ENCODE measurements at places on chromosomes 1 and 21.
A peak's percentile ranks its signal among the peaks of the same experiment; 100 is the strongest.

- DNase-seq = no peak
Measured at GRCh38 chr1:227809026-227809425, 6.4 kb upstream of the PRSS38 start.

DNA sequence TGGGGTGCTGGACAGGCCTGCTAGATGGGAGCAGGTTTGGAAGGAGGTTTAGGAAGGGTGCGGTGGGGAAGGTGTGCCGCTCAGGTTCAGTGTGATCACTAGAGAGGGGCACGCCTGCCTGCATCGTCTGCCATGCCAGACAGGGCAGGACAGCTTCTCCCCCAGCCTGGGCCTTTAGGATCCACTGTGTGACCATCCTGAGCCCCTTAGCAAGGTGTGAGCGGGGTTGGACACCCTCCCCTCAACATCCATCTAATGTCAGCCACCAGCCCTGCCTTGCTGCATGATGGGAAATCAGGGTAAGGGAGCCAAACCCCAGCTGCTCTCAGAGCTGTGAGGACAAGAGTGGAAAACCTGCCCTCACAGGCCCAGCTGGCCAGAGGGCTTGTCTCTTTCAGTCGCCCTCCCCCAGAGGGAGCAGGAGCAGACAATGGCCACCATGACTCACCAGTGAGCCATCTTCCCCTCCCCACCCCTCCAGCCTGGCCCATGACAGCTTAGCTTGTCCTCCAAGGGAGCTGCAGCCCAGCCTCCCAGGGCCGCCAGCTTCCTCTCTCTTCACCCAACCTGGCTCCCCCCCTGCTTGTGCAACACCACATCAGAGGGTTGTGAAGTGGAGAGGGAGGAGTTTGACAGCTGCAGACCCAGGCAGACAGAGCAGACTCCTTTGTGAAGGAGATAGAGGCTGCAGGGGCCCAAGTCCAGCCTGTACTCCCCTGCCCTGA is 37.0 kb downstream of the NUAK2 start:
- DNase-seq = peak; percentile 96

- peak; percentile 38 for DNase-seq
Measured at GRCh38 chr1:246742396-246742795, 18.2 kb downstream of the SCCPDH start.

- peak; percentile 9 for DNase-seq
Measured at GRCh38 chr1:30726236-30726635, 2.9 kb upstream of the MATN1 start.

GRCh38 chr1:112878321-112878720 is 77.7 kb downstream of the SLC16A1 start:
- DNase-seq = no peak

DNA sequence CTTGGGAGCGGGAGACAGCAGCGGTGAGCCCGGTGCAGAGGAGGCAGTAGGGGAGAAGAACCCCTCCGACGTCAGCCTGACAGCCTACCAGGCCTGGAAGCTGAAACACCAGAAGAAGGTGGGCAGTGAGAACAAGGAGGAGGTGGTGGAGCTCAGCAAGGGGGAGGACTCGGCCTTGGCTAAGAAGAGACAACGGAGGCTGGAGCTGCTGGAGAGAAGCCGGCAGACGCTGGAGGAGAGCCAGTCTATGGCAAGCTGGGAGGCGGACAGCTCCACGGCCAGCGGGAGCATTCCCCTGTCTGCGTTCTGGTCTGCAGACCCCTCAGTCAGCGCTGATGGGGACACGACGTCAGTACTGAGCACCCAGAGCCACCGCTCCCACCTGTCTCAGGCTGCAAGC is 32.9 kb downstream of the STYXL2 start:
- DNase-seq = peak; percentile 72

DNA sequence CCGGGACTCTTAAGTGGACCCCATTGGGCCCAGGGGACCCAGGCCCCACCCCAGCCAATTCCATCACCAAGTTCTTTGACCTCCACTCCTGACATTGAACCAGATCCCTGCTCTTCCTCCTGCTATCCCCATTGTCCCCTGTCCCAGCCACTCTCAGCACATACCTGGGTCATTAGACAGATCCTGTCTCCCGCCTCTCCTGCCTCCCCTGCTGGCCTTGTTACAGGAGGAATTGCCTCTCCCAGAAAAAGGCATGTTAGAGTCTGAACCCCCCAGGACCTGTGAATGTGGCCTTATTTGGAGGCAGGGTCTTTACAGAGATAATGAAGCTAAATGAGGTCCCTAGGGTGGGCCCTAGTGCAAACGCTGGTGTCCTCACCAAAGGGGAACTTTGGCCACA is 301.9 kb downstream of the NPHP4 start:
- DNase-seq = no peak

DNA sequence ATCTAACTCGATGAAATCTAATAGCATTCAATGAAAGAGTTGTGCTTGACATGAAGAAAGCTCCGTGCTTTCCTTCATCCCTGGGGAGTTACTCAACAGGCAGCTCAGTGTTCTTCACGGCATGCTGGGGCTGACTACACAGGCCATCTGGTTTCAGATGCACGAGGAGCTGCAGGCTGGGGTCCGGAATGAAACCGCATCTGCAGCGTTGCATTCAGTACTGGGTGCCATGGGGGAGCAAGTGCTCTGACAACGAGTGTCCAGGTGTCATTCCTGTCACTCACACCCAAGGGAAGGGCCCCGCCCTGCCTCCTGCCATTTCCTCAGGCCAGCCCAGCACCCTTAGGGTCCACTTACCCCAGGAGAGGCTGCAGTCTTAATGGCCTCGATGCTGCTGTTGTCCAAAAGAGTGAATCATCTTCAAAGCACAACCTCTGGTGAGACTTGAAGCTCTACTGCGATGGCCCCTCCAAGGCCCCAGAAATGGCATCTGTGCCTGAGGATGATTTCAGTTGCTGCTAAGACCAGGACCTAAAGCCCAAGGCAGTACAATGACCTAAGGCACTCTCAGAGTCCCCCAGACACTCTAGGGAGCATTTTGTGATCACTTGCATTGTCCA is 61.4 kb downstream of the STUM start:
- peak; percentile 88 for DNase-seq

GRCh38 chr1:99069146-99069545 is 64.5 kb upstream of the PLPPR5 start:
- DNase-seq = no peak

DNA sequence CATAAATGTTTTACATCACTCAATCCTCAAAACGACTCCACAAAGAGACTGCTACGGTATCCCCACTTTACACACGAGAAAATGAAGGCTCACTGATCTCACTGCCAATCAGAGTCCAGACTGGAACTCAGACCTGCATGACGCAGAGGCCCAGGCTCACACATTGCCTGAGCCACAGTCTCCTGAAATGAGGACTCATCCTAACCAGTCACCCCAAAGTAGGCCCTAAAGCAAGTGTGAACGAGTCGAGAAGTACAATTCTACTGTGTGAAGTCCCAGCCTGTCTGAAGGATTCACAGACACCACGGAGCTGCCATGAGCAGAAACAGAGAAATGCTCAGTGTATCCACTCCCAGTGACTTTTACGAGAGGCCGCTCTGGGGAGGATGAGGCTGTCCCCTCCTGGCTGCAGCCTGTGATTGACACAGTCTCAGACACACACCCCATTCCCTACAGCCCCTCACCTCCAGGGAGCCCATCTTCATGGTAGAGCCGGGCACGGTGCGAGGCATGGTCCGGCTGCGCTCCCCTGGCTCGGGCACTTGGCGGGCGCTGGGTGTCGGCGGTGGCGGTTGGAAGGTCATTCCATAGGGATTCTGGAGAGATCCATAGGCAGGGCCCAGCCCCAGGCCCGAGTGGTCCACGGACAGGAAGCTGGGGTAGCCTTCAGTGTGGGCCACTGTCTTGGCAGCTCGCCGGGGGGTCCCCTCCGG is 26.7 kb upstream of the COL16A1 start:
- DNase-seq = peak; percentile 89

- no peak for DNase-seq
Measured at GRCh38 chr1:82057011-82057410, 256.3 kb downstream of the ADGRL2 start.

GRCh38 chr1:26225033-26225831 is 8.8 kb upstream of the CEP85 start:
- peak; percentile 88 for DNase-seq

DNA sequence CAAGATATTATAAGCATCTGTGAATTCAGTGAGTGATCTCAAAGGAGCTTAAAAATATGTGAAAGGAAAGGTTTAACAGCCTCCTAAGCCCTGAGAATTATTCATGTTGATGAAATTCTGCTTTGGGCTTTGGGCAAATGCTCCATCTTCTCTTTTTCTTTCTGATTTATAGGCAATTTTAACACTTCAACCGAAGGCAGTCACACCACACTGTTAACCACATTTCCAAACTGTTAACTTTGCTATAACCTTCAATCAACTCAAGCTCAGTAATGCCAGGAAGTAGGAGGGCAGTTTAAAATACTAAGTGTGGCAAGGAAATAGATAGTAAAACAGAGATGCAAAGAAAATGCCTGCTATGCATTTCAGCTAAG is 54.4 kb upstream of the NEK7 start:
- DNase-seq = peak; percentile 27

DNA sequence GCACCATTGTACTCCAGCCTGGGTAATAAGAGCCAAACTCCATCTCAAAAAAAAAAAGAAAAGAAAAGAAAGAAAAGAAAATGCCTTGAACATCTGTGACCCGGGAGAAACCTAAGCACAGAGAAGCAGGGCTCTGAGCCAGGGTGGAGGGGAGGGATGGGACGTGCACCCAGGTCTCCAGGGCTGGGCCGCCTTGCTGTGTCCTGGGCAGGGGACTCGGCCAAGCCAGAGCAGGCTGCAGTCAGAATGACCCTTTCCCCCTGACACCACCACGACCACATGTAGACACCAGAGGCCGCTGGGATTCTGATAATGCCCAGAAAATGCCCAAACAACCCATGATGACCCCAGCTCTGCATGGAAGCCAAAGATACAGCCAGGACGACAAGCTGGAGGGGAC is 17.8 kb downstream of the CHD5 start:
- peak; percentile 61 for DNase-seq

DNA sequence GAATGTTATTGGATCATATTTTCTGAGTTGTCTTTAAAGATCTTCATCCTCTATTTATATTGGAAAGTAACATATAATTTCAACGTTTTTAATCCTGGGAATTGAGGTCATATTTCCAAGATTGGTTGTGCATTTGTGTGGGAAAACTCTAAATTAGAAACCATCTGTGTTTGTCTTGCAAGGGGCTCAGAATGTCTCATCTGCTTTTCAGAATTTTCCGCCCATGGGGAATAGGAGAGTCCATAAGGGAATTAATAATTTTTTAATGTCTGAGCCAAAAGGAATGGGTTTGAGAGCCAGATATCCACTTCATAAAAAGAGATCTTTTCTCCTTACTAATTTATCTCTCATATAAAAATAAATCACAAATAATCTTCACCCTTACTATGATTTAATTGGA is 84.8 kb upstream of the MAP1LC3C start:
- no peak for DNase-seq

- no peak for DNase-seq
Measured at GRCh38 chr1:88873737-88874349, 17.5 kb downstream of the GTF2B start.

DNA sequence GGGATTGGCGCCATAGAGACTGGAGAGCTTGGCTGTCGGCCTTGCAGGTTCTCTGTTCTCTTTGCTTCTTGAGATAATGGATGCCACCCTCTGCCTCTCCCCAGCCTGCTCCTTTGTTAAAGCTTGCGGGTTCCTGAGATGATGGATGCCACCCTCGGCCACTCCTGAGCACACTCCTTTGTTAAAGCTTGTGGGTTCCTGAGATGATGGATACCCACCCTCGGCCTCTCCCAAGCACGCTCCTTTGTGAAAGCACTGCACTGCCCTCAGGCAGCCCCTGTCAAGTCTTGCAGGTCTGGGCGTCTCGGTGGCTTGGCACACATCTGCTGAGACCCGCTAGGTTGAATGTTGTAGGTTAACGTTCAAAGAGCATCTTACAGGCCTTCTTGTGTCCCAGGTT is 76.5 kb downstream of the SCCPDH start:
- DNase-seq = no peak

GRCh38 chr1:219741011-219741970 is 128.4 kb upstream of the ZC3H11B start:
- no peak for DNase-seq

GRCh38 chr1:219066631-219067349 is 106.9 kb upstream of the LYPLAL1 start:
- peak; percentile 15 for DNase-seq

DNA sequence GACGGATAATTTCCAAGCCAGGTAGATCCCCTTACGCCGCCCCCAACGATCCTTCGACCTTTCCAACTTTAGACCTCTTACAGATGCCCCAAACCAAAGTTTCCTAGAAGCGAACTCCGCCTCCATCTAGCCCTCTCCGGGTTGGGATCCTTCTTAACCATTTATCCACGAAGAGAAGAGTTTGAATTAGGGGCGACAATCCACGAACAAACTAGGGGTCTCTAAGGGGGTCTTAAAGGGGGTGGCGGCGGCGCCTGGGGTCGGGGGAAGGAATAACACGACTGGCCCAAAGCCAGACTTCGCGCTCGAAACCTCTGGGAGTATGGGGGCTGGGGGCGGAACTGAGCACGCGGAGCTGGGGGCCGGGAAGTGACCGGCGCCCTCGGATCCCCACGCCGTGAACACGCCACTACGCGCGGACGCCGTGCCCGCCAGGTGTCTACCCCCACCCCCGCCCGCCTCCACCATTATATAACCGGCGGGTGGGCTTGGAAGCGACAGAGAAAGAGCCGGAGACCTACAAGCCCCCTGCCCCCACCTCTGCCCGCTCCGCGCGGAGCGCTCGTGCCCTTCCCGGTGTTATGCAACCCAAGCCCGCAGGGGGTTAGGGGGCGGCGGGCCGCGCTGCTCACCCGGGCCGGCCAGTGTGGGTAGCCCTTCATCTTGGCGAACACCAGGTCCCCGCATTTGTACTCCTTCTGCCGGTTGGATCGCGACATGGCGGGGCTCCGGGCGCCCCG is 594 bp downstream of the HDGF start:
- DNase-seq = no peak

DNA sequence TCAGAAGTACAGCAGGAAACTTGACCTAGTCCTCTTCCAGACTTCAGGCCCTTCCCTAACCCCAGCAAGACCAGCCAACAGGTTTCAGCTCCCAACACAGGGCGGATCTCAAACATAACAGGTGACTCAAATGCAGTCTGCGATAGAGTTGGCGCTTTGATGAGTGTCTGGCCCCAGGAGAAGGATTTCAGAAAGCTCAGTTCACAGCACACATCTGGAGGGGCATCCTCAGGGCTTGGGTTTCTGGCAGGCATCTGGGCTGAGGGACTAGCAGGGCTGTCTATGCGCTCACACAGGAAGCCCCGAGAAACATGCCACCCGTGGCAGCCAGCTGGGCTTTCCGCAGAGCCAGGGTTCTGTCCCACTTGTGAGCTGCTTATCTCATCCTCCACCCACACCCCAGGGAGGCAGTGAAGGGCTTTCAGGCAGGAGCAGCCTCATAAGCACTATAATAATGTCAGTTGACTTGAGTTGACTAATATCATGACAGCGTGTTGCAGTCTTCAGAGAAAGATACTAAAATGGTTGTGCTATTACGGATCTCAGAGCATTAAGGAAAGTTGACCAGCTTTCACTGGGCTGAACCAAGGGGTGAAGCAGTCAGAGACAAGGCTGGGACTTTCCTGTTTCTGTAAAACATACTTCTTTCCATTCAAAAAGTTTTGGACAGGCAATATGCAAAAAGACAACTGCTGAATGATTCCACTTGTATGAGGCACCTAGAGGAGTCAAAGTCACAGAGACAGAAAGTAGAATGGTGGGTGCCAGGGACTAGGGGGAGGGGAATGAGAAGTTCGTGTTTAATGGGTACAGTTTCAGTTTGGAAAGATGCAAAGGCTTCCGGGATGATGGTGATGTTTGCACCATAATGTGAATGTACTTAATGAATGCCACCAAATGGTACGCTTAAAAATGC is 233.0 kb upstream of the IRF2BP2 start:
- DNase-seq = peak; percentile 71

- no peak for DNase-seq
Measured at GRCh38 chr1:95171270-95172245, 54.4 kb downstream of the TLCD4 start.

All from osteoblast (primary cell).